ENCODE measurements at places on chromosomes 16 and 17. TPM values are rescaled to one million over a fixed set of nuclear protein-coding genes. Genes with fewer than 3 reads are reported as not detected.

RAP1GAP2 gene
- 32.2 TPM for total RNA-seq

- DNase-seq, result no peak
Observed at GRCh38 chr17:4999430-5000093, 1.8 kb downstream of the KIF1C start.

- no peak for DNase-seq
Observed at GRCh38 chr17:81323411-81323868, 28.3 kb upstream of the SLC38A10 start.

ACOX1 gene
- 27.4 TPM for total RNA-seq

DNA sequence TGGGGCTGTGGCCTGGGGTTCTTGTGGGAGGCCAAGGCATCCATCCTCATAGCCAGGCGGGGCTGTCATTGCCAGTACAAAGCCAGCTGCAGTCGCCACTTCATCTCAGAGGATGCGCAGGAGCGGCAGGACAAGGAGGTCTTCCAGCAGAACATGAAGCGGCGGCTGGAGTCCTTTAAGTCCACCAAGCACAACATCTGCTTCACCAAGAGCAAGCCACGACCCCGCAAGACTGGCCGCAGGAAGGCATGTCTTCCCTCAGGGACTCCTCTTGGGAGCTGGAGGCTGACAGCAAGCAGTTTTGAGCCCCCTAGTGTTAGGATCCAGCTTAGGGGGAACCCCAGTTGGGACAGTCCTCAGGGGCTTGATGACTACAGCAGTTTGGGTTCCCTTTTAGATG lies 15.1 kb upstream of the PLEKHG4 start:
- DNase-seq, result peak; percentile 42

CES5A gene
- total RNA-seq, result not detected

CPHXL2 gene
- total RNA-seq, result not detected

DNA sequence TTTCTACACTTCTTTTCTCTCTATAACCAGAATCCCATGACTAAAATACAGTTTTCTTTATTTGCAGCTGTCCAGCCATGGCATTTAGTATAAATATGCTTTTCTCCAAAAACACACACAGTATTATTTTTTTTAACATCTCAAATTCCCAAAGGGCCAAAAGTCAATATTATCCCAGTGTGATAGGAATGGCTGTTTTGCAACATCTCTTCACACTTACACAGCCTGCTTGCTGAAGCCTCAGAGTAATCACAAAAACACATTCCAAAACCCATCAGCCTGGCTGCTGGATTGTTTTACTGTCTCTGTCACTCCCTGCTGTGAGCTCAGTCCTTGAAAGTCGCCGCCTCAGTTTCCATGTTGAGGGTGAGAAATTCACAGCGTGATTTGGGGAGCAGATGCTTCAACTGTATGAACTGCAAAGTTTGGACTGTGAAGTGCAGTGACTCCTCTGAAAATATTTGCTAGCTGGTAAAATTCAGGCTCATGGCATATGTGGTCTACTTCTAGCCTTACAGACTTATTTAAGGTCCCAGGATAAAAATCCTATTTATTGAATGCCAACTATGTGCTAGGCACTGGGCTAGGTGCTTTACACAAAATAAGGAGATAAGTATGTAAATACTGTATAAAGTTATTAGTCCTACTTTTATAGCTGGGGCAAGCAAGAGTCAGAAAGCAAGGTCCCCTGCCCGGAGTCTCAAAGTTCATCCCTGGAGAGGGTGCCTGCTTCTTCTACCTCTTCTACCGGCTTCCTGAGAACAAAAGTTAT lies 116.5 kb downstream of the SOCS1 start:
- DNase-seq, result peak; percentile 9

HOXB1 gene
- not detected for total RNA-seq

PRSS27 gene
- total RNA-seq, result 5.0 TPM

P2RX1 gene
- total RNA-seq, result 0.09 TPM

MMP28 gene
- not detected for total RNA-seq

GRCh38 chr17:2946144-2946543 lies 117.3 kb downstream of the OR1D5 start:
- no peak for DNase-seq

GRCh38 chr17:49695698-49696232 lies 12.0 kb downstream of the SLC35B1 start:
- no peak for DNase-seq

- peak; percentile 61 for DNase-seq
Observed at GRCh38 chr17:38352245-38353085, 821 bp downstream of the SOCS7 start.

- DNase-seq, result no peak
Observed at GRCh38 chr16:47110939-47111338, 32.8 kb downstream of the NETO2 start.

GRCh38 chr17:44465276-44465675 lies 37.9 kb downstream of the GPATCH8 start:
- DNase-seq, result no peak

TIGD7 gene
- 4.1 TPM for total RNA-seq

CDC27 gene
- 71.9 TPM for total RNA-seq

HSD11B2 gene
- 35.1 TPM for total RNA-seq

RNF227 gene
- total RNA-seq, result 1.9 TPM

DNA sequence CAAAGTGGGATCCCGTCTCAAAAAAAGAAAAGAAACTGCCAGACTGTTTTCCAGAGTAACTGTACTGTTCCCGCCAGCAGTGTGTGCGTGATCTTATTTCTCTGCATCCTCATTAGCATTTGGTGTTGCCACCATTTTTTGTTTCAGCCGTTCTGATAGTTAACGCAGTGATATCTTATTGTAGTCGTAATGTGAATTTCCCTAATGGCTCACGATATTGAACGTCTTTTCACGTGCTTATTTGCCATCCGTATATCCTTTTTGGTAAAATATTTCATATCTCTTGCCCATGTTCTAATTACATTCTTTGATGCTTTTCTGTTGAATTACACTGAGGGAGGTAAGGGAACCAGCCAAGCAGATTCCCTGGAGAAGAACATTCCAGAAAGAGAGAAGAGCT lies 92.4 kb downstream of the SEC14L1 start:
- DNase-seq, result no peak

Measured in H9 (cell line).